ENCODE measurements at places on chromosomes 6 and 20.

DNA sequence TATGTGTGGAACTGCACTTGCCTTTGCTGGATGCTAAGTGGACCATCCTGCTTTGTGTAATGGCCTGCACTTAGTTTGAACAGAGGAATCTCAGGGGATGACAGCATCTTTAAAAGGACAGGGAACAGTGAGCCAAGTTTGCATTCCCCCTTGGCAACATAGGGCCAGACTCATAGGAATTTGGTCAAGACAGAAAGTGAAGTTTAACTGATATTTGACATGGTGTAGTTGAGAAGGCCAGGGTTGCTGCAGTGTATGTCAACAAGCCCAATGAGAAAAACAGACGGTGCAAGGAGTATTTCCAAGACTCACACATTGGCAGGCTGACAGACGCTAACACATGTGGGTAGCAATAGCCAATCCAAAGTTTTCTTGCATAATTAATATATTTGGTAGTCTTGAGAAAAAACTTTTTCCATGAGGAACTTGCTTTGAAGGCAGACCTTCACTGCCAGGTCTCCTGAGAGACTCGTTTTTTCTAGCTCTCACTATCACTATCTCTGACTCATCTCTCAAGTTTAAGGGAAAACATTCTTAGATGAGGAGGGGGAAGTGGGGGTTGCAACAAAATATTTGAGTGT is 213.8 kb downstream of the IBTK start:
- DNase-seq, result no peak

DNA sequence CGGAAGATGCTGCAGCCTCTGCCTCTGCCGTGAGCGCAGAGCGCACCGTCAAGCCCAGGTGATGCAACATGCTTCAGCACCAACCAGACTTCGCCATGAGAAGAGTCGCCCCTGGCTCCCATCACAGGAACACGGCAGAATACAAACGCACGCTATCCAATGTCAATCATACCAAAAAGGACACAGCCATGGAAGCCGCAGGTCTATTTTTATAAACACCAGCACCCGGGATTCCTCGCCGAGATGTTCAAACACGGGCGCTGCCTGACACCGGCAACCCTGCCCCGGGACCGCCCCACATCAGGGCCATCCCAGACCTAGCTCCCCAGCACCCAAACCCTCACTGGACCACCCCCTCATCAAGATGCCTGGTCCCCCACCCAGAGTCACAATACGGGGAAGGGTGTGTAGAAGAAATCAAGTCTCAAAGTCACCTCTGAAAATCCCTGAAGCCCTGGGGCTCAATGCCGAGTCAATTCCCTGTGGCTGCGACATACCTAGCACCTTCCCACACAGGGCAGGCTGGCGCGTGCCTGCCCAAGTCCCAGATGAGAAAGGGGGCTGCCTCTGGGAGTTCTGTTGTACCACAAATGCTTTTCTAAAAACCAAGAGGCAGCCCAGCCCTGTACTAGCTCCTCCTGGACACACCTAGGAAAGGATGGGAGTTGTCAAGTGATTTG is 17.9 kb downstream of the TAF4 start:
- no peak for DNase-seq

DNA sequence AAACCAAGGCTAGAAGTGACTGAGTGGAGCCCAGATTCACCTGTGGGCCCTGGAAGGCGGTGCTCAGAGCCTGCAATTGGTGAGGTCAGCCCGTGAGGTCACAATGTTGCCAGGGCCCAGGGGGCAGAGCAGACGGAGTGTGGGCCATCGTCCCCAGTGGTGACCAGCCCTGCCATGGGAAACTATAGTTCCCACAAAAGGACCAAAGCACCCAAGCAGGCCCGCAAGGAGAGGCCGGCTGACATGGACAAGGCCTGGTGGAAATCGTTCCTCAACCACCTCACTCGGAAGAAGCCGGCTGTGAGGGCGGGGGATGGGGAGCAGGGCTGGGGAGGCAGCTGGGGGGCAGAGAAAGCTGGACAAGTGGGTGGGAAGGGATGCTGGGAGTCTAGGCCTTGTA is at the start of gene C20orf144:
TSS of gene C20orf144 (plus strand) at position 156 of the 400 bp plus-strand sequence. CDS start at position 175, 19 bp downstream.
- DNase-seq, result no peak

- no peak for DNase-seq
These were observed 5.4 kb upstream of the DUSP22 start for GRCh38 chr6:286681-287488.

GRCh38 chr6:140857739-140858380 is 1274.9 kb upstream of the GJE1 start:
- no peak for DNase-seq

GRCh38 chr20:48703511-48704219 is 124.1 kb downstream of the PREX1 start:
- DNase-seq, result no peak

- no peak for DNase-seq
These were observed 13.9 kb downstream of the GCM1 start for GRCh38 chr6:53134601-53135235.

GRCh38 chr6:96724641-96725040 is 112.6 kb downstream of the GPR63 start:
- DNase-seq, result no peak

- DNase-seq, result peak; percentile 68
These were observed 19.6 kb upstream of the ABT1 start for GRCh38 chr6:26576929-26577719.

GRCh38 chr6:14444295-14444972 is 326.9 kb downstream of the CD83 start:
- DNase-seq, result no peak

GRCh38 chr6:137882225-137882961 is 15.3 kb downstream of the TNFAIP3 start:
- no peak for DNase-seq

DNA sequence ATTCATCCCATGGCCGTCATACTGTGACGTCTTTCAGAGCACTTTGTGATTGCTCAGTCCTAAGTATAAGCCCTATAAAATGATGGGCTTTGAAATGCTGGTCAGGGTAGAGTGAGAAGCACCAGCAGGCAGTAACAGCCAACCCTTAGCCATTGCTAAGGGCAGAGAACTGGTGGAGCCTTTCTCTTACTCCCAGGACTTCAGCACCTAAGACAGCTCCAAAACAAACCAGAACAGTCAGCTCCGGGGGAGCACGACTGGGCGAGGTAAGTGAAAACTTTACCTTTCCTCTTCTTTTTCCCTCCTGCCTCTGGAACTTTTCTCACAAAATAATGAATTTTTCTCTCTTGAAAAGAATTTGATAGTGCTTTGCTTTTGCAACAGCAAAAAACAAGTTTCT is at the start of gene VIP:
TSS of gene VIP (plus strand) at position 104 of the 400 bp plus-strand sequence. CDS start 1,381 bp downstream, outside the sequence.
- no peak for DNase-seq

DNA sequence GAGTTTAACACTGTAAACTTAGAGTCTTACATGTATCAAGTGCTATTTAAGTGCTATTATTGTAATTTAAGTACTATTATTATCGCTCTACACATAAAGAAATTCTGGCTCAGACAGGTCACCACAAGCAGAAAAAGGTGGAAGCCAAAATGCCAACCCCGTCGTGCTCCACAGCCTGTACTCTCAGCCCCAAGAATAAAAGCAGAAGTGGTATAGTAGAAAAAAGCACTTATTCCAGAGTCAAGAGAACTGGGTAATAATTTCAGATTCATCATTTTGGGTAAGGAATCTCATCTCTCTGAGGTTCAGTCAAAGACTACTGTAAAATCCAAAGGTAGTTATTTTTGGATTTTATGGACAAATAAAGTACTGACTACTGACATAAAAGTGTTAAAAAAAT is 943 bp downstream of the ZUP1 start:
- no peak for DNase-seq

All from activated naive CD4-positive, alpha-beta T cell treated with anti-CD3 and anti-CD28 coated beads, Interleukin-2, amount 50 U/mL, for 72 hours (primary cell).